Activated T-helper 1 cell treated with anti-CD3 and anti-CD28 coated beads, Interleukin-2, amount 50 U/mL, for 16 hours (primary cell): ENCODE measurements at places on chromosomes 4 and X.

GRCh38 chr4:173539986-173540385 is 10.0 kb upstream of the HAND2 start:
- no peak for DNase-seq

DNA sequence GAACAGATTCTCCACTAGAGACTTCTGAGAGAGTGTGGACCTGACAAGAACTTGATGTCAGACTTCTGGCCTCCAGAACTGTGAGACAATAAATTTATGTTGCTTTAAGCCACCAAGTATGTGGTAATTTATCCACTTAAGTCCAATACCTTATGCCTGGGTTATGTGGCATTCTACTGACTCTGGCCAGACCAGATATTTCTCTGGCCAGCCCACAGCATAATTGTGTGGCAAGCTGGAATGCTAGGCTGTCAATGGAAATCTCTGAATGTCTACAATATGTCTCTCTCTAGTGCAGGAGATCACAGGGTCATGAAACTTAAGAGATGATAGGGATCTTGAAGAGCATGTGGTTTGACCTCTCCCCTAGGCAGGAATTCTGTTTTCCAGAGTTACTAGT is 251.0 kb downstream of the ZNF674 start:
- DNase-seq: no peak

DNA sequence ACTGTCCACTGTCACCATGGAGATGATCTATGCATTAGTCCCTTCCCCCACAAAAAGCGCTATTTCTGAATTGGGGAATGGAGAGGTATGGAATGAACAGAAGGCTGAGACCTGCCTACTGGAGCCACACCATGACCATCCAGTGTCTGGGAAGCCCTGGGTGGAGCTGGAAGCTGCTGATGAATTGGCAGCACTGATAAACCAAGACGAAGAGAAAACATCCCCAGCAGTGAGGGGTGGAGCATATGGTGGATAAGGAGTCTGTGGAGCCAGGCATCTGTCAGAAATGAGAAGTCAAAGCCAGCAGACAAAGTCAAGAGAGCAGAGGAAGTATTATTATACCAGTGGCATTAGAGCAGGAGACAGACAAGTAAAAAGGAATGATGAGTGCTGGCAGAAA is 13.2 kb downstream of the CC2D2A start:
- no peak for DNase-seq

- DNase-seq: no peak
These were observed 49.8 kb downstream of the SMPX start for GRCh38 chrX:21708116-21708515.

GRCh38 chrX:8288590-8288989 is 117.5 kb upstream of the VCX2 start:
- no peak for DNase-seq

- no peak for DNase-seq
These were observed 10.8 kb downstream of the NOX1 start for GRCh38 chrX:100863326-100863864.

- DNase-seq: no peak
These were observed 14.8 kb downstream of the AMTN start for GRCh38 chr4:70533211-70533610.

DNA sequence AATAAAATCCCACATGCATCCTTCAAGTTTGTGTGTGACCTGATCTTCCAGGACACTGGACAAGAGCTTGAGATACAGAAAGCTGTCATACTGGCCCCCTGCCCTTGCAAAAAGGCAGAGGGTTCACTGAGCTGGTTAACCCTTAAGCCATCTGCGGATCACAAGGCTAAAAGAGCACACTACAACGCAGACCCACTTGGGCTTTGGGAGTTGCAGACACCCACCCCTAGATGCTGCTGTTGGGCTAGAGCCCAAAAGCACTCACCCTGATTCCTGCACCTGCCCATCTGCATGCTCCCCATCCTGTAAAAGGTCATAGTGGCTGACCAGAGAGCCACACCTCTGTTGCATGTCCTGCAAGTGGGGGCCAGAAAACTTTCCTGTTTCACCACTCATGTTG is 51.1 kb downstream of the TXK start:
- DNase-seq: no peak
